ENCODE measurements at places on chromosomes 5 and 9.

GRCh38 chr5:65811885-65812284 lies 89.9 kb downstream of the NLN start:
- DNase-seq = no peak

GRCh38 chr5:132267931-132268768 lies 10.7 kb downstream of the PDLIM4 start:
- no peak for DNase-seq

DNA sequence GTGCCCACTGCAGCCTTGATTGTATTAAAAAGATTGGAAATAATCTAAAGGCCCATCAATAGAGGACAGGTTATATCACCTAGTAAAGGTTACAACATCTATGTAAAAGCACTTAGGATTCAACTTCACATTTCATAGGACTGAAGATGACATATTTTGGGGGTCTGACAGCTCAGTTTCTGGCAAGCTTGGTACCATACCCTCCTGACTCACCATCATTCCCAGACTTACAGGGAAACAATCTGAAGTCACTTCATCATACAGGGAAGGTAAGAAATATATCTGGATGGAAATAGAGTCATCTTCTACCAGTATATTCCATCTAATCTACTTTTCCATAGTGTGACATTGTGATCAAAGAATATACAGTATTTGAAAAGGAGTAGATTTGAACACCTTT lies 28.8 kb upstream of the DAB2 start:
- no peak for DNase-seq

GRCh38 chr5:3602785-3603502 lies 7.3 kb downstream of the IRX1 start:
- peak; percentile 76 for DNase-seq

- DNase-seq = peak; percentile 89
Observed at GRCh38 chr5:145975361-145976066, 39.1 kb downstream of the SH3RF2 start.

DNA sequence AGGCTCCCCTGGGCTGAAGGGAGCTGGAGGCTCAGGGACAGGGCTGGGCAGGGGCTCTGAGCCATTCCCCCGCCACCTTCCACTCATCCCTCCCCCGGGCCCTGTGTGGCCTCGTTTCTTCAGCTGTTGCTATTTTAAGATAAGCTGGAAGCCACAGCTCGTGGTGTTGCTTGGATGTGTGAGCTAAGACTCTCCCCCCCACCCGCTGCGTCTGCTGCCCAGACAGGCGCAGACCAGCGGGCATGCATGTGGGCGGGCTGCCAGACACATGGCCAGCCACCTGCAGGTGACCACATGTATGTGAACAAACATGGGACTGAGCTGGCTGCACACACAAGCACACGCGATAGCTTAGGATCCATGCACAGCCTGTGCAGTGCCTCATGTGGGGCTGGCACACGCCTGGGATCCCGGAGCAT lies 8.7 kb downstream of the SNCB start:
- no peak for DNase-seq

GRCh38 chr9:113537229-113537810 lies 73.8 kb downstream of the RGS3 start:
- no peak for DNase-seq

DNA sequence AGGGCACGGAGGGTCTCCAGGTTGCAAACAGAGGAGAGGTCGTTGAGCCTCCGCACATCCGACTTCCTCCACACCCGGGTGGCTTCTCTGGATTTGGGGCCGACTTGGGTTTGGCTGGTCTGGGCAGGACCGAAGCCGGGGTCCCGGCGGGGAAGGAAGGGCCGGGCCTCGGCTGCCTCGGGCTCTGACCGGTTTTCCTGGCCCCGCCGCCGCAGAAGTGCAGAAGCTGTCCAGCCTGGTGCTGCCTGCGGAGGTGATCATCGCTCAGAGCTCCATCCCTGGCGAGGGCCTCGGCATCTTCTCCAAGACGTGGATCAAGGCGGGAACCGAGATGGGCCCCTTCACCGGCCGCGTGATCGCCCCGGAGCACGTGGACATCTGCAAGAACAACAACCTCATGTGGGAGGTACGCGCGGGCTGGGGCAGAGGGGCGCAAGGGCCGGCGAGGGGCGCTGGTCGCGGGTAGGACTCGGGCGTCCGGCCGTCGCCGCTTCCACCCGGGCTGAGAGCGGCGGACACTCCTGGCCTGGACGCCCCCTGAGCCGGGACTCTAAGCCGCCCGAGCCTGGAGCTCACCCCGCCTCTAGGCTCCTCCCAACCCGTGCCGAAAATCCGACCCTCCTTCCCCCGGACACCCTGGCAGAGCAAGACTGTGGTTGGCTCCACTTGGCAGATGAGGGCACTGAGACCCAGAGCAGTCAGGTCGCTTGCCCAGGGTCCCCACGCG lies 2.2 kb downstream of the PRDM12 start:
- no peak for DNase-seq

GRCh38 chr5:167284222-167284890 lies 1007.1 kb upstream of the WWC1 start:
- peak; percentile 46 for DNase-seq

- DNase-seq = no peak
Observed at GRCh38 chr9:135394131-135394530, 85.5 kb upstream of the PPP1R26 start.

DNA sequence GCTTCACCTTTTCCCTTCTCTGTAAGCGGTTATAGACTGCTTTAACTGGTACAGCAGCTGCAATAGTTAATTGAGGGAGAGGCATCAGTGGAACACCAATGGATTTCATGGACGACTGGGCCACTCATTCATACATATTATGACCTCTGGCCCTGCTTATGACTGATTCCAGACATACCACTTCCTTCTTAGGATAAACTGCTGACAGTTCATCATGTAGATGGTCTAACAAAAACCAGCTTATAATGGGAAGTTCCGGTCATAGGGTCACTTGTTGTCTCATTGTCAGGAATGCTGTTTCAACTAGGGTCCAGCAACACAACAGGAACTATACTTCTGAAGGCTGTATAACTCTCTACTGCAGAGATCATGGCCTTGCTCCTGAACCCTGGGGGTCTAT lies 265.2 kb upstream of the RASA1 start:
- no peak for DNase-seq

GRCh38 chr5:173010547-173011464 lies 27.2 kb downstream of the ATP6V0E1 start:
- peak; percentile 21 for DNase-seq

- no peak for DNase-seq
Observed at GRCh38 chr9:10168241-10168640, 444.6 kb downstream of the PTPRD start.

DNA sequence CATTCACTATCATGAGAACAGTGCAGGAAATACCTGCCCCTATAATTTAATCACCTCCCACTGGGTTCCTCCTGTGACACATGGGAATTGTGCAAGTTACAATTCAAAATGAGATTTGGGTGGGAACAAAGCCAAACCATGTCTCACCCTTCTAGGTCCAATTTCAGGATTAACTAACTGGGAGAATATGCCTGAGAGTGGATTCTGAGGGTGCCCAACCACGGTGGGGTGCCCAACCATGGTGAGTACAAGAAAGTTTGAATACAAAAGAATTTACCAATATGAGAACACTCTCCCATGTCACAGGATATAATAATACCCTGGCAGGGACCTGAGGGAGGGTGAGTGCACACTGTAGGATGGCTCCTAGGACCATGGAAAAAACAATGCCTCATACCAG lies 17.2 kb upstream of the GDA start:
- DNase-seq = no peak

DNA sequence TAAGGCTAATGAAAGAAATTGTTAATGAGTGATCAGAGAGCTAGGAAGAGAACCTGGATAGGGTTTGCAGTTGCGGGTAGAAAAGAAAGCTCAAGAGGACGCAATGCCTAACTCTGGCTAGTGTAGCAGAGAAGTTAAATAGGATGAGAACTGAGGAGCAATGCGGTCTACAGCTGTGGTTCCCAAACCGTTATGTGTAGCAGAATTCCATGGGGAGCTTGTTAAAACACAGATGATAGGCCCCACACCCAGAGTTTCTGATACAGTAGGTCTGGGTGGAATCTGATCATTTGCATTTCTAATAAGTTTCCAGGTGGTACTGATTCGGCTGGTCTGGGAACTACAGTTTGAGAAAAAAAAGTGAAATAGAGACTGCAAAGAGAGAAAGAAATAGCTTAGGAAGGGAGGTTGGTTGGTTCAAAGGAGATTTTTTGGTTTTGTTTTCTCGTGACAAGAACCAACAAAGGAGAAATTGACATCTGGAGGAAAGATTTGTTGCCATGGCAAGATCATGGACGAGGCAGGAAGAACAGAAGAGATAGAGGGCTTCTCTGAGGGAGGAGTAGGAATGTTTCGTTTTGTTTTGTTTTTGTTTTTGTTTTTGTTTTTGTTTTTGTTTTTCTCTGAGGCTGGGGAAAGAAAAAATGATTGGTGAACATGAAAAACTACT lies 276.1 kb downstream of the ARRDC3 start:
- DNase-seq = no peak

DNA sequence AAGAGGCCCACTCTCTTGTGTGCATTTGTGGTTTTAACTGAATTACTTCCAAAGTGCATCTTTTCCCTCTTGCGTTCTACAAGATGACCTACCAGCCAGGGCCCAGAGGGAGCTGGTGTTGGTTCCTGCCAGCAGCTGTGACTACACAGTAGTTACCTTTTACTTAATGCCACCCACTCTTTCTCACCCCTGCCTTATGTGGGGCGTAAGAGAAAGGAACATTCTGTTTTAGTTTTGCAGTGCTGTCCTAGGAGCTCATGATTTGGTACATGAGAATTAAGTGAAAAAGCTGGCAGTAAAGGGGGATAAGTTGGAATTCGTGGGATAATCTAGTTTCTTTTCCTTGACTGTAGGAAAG lies 45.4 kb downstream of the RCL1 start:
- no peak for DNase-seq

GRCh38 chr5:53882676-53883031 lies 322.2 kb downstream of the NDUFS4 start:
- DNase-seq = peak; percentile 65

DNA sequence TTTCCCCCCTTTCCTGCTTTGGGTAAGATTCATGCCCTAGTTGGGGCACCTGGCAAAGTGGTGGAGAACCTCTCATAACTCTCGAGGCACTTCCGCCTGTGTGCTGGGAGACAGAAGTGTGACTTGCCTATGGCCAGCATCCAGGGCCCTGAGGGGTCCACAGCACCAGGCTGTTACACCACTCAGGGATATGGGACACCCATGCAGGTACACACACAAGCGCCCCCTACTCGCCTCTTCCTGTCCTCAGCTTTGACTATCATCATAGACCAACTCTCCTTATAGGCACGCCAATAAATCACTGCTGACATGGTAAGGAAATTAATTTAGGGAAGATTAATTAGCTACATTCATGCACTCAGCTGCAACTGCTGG lies 45.4 kb downstream of the SHB start:
- no peak for DNase-seq

- peak; percentile 36 for DNase-seq
Observed at GRCh38 chr5:9766581-9766980, 136.4 kb upstream of the TAS2R1 start.

GRCh38 chr5:119049824-119050449 lies 20.9 kb upstream of the DMXL1 start:
- DNase-seq = peak; percentile 66

DNA sequence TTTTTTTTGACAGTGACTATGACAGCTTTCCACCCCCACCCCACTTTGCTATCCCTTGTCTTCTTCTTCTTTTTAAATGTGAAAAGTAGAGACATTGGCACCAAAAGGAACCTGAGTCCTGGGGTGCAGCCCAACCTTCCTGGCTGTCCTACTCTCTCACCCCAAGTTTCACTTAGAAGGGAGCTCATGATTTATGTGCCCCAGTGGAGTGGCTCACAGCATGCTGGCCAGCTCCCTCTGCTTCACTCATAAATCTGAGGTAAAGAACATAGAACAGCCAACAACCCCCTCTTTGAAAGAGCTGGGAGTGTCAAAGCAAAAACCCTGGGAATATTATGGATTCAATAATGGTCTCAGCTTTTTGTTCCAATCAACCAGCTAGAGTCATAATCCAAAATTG lies 196.3 kb upstream of the DAPK1 start:
- DNase-seq = no peak

GRCh38 chr9:93369686-93370085 lies 81.8 kb upstream of the FAM120A start:
- DNase-seq = no peak

DNA sequence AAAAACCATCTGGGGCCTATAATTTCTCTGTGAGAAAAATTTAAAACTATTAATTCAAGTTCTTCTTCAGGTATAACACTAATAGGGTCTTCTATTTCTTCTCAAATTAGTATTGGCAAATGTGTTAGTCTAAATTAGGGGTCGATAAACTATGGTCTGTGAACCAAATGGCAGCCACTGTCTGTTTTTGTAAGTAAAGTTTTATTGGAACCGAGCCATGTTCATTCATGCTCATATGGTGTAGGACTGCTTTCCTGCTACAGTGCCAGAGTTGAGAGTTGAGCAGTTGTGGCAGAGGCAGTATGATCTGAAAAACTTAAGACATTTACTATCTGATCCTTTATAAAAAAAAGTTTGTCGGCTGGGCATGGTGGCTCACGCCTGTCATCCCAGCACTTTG lies 29.1 kb downstream of the SEC61B start:
- no peak for DNase-seq

DNA sequence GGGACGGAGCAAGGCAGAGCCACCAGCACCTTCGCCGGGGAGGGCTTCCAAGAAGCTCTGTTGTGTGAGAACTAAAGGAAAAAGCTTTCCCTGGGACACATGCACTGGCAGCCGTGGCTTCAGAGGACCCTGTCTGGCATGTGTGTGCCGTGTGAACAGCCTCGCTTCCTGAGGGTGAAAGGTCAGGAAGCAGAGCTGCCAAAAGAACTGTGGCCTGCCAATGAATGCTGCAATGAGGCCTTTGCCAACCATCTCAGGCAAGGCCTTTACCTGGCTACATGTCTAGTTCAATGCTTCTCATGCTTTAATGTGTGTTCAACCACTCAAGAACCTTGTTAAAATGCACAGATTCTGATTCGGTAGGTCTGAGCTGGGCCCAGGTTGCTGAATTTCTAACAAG lies 53.5 kb downstream of the NIPSNAP3B start:
- no peak for DNase-seq

DNA sequence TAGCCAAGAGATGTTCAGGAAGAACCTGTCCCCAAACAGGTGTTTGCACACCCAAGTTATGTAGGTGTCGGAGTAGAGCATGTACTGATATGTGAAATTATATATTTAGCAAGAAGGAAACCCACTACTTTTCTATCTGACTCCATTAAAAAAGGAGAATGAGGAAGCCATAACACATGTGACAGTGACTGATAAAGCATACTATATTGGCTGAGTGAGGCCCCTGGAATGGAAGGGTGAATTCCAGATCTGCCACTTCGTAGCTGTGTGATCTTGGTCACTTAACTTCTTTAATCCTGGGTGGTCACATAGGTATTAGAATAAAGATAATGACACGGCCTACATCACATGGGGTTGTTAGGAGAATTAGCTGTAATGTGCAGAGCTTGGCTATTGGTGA lies 116.0 kb upstream of the MAN2A1 start:
- DNase-seq = no peak

DNA sequence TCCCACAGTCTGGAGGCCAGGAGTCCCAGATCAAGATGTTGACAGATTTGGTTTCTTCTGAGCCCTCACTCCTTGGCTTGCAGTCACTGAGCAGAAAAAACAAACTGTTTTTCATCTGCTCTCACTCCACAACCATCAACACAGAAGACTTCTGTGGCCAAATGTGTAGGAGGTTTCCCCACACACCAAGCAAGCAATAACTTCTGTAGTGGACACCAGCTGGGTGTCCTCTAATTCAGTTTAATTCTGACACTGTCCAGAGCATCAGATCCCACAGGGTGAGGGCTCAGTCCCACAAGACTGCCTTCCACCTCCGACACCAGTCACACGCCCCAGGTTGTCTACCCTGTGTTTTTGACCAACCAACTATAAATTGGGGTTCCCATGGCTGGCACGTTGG lies 209.9 kb downstream of the AOPEP start:
- no peak for DNase-seq

GRCh38 chr9:137818286-137818685 lies 59.3 kb upstream of the CACNA1B start:
- no peak for DNase-seq
